ENCODE measurements at places on chromosomes 13 and 19. TPM values are rescaled to one million over a fixed set of nuclear protein-coding genes. Genes with fewer than 3 reads are reported as not detected.

ANKLE1 gene
- total RNA-seq = 1.4 TPM

DNA sequence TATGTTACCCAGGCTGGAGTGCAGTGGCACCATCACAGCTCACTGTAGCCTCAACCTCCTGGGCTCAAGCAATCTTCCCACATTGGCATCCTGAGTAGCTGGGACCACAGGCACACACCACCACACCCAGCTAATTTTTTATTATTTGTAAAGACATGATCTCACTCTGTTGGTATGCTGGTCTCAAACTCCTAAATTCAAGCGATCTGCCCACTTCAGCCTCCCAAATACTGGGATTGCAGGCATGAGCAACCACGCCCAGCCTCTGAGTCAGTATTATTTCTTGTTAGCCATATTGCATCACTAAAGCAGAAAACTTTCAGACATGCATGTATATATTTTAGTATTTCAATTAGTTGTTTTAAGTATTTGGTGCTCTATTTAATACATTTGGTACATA, 376.4 kb downstream of the GPC6 start:
- no peaks in the 10 kb centered on the region for H3K36me3 ChIP-seq
- DNase-seq = no peak
- H3K27me3 ChIP-seq = no peaks in the 10 kb centered on the region

DNA sequence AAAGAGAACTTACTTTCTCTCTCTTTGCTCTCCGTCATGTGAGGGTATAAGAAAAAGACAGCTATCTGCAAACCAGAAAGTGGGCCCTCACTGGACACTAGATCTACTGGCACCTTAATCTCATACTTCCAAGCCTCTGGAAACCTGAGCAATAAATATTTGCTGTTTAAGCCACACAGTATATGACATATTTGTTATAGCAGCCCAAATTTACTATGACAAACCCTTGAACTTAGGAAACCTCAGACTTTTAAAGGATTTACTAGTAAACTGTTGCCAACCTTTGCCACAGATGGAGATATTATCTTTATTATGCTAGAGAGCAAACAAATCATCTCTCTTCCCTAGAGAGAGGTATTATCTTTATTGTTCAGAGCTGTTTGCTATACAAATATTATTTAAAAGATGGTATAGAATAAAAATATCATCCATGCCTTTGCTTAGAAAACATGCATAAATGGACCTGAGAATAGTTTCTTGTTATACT, 1446.1 kb downstream of the SLITRK1 start:
- H3K27me3 ChIP-seq = no peaks in the 10 kb centered on the region
- H3K27ac ChIP-seq = no peak overlapping the region
- H3K4me1 ChIP-seq = no peaks in the 10 kb centered on the region
- no peak overlapping the region for H3K4me3 ChIP-seq
- DNase-seq = no peak
- no peaks in the 10 kb centered on the region for H3K36me3 ChIP-seq

DNA sequence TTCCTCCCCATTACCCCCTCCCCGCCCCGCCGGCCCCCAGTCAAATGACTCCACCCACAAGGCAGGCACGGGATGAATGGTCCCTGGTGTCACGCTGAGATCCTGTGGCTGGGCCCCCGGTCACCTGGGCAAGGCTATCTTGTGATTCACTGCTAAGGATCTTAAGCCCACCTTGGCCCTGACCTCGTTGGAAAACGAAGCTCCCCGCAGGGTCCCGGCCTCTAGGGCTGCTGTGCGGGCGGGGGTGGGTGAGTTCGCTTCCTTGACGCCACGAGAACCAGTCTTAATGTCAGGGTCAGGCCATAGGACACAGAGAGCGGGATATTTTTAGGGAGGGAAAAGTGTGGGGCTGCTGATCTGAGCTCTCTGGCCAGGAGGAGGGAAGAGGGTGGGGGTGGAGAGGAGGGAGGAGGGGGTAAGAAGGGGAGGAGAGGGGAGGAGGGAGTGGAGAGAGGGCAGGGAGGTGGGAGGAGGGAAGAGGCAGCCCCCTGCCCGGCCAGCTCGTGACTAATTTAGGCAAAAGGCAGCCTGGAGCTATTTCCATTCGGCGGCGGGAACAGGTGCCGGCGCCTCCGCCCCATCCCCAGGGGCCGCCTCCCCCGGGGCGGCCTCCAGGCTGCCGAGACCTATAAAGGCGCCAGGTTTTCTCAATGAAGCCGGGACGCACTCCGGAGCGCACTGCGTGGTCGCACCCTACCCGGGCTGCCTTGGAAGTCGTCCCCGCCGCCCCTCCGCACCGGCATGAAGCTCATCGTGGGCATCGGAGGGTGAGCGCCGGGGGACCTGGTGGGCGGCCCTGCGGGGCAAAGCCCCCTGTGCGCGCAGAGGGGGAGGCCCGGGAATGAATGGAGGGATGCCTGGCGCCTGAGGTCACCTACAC, at the start of gene NMRK2:
Gene NMRK2 (plus strand): TSS at position 139 of the 880 bp plus-strand sequence. CDS start 603 bp downstream, at position 742.
- H3K36me3 ChIP-seq = no peaks in the 10 kb centered on the region
- H3K27ac ChIP-seq = peak within 1 kb of the TSS; percentile 89
- H3K4me1 ChIP-seq = peaks cover 14% of the 10 kb centered on the region
- H3K27me3 ChIP-seq = no peaks in the 10 kb centered on the region
- peak; percentile 65 for DNase-seq

DNA sequence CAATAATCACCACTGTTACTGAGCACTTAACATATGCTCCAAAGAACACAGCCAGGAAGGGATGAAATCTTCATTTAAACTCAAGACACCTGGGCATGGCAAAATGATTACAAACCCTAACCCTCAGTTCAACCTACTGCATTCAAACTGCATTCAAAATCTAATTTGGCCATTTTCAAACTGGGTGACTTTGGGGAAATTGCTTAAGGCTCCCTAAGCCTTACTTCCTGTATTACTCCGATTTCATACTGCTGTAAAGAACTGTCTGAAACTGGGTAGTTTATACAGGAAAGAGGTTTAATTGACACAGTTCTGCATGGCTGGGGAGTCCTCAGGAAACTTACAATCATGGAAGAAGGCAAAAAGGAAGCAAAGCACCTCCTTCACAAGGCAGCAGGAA, 50.4 kb downstream of the CBY2 start:
- no peak for DNase-seq
- no peaks in the 10 kb centered on the region for H3K4me1 ChIP-seq
- H3K4me3 ChIP-seq = no peak overlapping the region
- no peaks in the 10 kb centered on the region for H3K36me3 ChIP-seq

All from gastrocnemius medialis (tissue), 4 donors.